ENCODE measurements at places on chromosomes 5 and 9.
A peak's percentile ranks its signal among the peaks of the same experiment; 100 is the strongest.

- DNase-seq, result no peak
Observed at GRCh38 chr5:82821846-82822633, 255.2 kb downstream of the TMEM167A start.

DNA sequence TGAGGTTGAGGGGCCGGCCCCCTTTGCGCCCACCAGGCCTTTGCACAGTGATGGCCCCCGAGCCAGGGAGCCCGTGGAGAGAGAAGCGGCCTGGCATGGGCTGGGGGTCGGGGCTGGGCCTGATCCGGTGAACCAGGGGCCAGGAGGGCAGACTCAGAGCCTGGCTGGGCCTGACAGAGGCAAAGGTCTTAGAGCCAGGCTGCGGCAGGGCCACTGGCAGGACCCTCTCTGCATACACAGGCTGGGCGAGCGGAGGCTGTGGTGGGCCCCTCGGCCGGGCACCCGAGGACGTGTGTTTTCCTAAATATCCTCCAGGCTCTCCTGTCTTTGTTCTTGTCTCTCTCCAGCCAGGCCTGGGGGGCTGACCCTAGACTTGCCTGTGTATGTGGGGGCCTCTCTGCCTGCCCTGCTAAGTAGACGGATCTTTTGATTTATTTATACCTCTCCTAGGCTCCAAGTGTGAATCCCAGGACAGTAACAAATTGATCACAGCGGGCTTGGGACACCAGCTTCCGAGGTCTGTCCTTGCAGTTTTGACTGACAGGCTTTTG lies 933 bp downstream of the NEK6 start:
- no peak for DNase-seq

DNA sequence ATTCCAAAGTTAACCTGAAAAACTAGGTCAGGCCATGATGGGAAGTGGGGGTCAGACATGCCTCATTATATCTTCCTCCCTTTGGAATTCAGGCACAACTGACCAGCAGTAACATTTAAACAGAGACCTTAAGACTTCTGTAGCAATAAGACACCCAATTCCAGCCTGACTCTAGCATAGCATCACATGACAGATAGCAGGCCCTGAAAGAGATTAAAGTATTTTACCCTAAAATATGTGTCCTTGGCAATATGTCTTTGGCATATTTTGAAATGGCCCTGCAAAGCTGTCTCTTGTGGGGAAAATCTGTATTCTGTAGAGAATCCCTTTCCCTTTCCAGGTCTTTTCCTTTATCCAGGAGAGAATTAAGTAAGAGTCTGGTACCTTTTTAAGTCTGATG lies 34.3 kb downstream of the S1PR3 start:
- DNase-seq, result no peak

DNA sequence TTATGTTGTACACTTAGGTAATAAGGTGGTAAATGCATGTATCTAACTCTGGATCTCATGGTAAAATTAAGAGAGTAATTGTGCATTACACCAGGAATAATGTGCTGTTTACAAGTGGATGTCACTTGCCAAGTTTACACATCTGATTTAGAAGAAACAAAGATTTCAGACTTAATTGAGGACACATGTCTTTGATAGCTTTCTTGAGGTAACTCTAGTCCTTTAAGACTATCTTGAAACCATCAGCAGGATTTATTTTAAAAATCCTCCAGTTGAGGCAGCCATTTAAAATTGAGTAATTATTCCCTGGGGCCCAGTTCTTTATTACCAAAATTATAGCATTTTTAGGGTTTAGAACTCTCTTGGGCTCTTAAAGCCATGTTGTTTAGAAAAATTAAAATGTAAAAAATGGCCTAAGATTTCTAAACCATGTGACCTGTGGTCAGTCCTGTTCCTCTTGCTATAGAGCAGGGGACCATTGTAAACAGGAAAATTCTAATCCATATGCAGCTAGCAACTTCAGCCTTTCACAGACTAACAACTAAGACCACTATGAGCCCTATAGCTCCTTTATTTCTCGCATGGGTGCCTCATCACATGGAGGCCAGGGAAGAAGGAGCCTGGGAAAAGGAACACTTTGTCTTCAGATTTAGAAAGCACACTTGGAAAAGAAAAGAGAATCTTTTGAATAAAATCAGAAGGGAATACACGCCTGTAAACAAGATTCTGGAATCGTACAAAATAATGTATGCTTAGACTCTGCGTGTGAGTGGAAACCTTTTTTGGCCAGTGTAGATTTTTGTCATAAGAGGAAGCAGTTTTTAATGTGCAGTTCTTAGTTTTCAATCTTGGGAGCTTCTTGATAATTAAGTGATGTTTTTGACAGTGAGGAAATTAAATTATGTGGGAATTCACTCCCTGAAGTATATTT lies 71.2 kb downstream of the ZSWIM6 start:
- peak; percentile 18 for DNase-seq

DNA sequence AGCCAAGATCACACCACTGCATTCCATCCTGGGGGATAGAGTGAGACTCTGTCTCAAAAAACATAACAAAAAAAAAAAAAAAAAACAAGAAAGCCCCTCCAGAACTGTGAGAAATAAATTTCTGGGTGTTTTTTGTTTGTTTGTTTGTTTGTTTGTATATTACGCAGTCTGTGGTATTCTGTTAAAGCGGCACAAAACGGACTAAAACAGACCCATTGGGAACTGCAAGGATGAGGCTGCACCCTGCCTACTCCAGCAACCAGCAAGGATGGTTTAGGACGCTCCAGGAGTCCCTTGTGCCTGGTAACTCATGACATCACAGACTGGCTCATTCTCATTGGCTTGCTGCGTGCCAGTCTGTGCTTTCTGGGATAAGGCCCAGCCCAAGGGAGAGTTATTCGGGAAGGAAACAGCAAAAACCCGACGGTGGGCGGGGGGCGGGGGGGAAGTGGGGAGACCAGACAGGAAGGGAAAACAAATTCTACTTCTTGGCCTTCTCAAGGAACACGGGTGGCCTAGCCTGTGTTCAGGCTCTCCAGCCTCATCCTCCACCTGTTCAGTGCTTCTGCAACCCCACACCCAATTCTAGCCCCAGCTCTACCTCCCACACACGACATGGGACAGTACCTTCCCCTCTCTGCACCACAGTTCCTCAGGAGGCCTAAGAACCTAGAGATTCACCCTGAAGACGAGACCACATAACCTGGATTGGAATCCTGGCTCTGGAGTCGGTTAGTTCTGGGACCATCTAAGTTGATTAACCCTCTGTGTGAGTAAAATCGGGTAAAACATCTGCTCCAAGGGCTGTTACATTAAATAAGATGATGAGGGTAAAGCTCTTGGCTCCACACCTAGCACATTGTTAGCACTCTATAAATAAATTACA lies 2.8 kb downstream of the CD74 start:
- DNase-seq, result peak; percentile 58

DNA sequence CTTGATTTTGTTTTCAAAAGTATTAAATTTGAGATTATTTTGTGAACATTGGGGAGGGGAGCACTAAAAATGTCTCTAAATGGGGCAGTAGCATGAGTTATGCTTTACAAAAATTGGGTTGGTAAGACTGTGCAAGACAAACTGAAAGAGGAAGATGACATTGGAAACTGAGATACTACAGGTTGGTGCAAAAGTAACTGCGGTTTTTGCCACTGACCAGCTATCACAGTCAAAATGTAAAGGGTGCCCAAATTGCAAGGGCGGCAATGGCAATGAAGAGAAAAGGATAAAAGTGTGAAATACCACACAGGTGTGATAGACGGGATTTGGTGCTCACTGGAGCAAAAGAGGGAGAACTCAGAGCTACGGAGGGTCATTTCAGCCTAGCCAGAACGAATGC lies 124.0 kb downstream of the FANCC start:
- DNase-seq, result no peak

DNA sequence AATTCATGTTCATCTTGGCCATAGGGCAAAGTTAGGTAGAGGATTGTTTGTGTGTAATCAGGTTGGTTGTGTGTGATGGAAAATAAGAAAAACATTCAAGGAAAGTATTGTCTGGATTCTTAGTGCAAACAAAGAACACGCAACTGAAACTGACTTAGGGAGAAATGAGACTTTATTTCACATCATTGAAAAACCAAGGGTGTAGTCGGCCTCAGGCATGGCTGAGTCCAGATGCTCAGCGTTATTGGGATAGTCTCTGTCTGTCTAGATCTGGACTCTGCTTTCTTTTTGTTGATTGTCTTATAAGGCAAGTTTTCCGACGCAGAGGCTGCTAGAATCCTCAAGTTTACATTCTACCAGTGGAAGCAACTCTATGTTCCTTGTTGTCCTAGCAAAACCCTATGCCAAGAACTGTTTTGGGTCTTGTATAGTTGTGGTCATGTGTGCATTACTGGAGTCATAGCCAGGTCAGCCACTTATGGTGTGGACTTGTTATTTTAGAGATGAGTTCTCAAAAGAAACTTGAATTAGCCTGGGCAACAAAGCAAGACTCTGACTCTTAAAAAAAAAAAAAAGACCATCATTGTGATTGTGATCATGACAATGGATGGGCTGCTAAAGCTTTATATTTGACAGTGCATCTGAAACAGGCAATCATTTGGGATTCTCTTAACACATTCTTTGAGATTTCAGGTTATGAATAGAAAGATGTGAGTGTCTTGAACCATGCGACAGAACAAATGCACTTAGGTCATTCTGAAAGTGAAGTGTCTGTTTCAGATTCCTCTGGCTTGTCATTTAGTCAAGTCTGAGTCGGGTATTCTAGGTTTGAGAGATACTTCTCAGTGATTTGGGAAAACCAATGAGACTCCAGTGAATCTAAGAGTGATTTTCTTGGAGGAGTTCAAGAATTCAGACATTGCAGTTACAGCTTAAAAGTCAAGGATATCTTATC lies 82.6 kb downstream of the DOCK2 start:
- DNase-seq, result no peak

DNA sequence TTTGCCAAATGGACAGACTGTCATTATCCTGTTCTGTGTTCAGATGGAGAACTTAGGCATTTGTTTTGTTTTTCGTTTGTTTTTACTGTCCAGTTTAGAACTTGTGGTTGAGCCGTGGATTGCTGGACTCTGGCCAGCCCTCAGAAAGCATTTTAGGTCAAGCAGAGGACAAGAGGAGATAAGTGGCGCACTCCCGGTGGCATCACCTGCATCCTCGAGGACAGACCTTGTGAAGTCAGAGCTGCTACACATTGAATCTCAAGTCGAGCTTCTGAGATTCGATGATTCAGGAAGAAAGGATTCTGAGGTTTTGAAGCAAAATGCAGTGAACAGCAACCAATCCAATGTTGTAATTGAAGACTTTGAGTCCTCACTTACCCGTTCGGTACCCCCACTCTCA lies 8.9 kb downstream of the MTRR start:
- no peak for DNase-seq

GRCh38 chr5:153511622-153512021 lies 21.2 kb downstream of the GRIA1 start:
- DNase-seq, result no peak

DNA sequence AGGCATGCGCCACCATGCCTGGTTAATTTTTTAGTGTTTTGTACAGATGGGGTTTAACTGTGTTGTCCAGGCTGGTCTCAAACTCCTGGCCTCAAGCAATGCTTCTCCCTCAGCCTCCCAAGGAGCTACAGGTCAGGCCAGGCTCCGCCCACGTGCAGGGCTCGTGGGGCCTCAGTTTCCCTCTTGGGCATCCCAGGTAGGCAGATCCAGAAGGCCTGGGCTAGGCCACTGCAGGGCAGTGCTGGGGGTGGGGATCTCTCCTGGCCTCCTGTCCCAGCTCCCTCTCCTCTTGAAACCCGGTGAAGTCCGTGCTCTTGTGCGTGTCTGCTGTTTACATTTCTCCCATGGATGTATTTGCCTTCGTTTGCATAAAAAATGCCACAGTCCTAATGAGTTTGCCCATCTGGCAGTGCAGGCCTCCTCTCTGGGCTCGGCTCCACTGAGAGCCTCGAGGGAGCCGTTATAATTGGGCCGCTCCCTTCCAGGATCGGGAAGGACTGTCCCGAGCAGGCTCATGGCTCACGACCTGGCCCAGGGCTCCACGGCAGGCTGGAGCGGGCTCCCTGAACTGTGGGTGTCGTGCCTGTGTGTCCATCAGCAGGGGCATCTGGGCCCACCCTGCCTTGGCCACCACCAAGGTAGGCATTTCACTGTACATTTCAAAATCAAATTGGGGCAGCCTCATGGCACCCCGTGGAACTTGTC lies 52.6 kb upstream of the RUFY1 start:
- DNase-seq, result no peak

GRCh38 chr5:124280079-124280478 lies 466.4 kb downstream of the ZNF608 start:
- no peak for DNase-seq

- DNase-seq, result no peak
Observed at GRCh38 chr9:133044661-133045060, 13.9 kb downstream of the GTF3C5 start.

- DNase-seq, result no peak
Observed at GRCh38 chr5:14036514-14036913, 92.0 kb upstream of the DNAH5 start.

DNA sequence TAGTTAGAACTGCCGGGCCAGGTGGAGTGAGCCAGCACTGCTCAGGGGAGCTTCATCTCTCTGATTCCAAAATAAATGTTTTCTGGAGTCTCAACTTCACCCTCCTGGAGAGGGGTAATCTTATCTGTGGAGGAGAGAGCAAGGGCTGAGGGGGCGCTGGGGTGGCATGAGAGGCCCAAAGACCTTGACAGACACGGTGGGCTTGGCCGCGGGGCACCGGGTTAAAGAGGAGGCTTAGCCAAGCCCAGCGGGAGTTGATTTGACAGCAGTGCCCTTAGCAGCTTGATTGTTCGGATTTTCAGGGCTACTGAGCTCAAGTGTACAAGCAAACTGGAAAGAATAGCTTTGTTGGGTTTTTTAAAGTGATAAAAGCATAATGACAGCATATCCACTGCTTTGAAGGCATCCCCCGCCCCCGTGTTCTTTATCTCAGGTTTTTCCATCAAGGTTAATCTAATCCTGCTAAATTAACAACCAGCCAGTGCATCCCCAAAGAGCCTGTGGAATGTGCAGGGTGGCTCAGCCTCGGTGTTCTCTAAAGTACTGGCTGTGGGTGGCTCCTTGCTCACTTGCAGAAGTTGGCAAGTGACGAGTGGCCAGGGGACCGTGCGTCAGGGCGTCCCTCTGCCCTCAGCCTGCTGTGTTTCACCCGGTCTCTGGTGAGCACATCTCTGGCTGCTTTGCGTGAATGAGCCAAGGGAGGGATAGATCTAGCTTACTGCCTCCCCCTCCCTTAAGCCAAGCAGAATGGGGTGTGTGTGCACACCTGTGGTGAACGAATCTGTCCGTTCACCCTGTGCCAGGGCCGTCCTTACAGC lies 5.5 kb downstream of the QRFP start:
- no peak for DNase-seq

- no peak for DNase-seq
Observed at GRCh38 chr9:76302947-76303550, 91.2 kb downstream of the RFK start.

- no peak for DNase-seq
Observed at GRCh38 chr9:72695365-72695764, 174.0 kb downstream of the TMC1 start.

GRCh38 chr5:26563979-26564378 lies 474.4 kb downstream of the CDH9 start:
- DNase-seq, result no peak

- DNase-seq, result no peak
Observed at GRCh38 chr9:84718476-84718875, 48.9 kb downstream of the NTRK2 start.

Measured in BJ (cell line).